NCI-H187 (cell line): ENCODE measurements at places on chromosomes 2 and 18.
A peak's percentile ranks its signal among the peaks of the same experiment; 100 is the strongest.

GRCh38 chr2:133991606-133992168, 262.2 kb upstream of the MGAT5 start:
- no peak for DNase-seq

DNA sequence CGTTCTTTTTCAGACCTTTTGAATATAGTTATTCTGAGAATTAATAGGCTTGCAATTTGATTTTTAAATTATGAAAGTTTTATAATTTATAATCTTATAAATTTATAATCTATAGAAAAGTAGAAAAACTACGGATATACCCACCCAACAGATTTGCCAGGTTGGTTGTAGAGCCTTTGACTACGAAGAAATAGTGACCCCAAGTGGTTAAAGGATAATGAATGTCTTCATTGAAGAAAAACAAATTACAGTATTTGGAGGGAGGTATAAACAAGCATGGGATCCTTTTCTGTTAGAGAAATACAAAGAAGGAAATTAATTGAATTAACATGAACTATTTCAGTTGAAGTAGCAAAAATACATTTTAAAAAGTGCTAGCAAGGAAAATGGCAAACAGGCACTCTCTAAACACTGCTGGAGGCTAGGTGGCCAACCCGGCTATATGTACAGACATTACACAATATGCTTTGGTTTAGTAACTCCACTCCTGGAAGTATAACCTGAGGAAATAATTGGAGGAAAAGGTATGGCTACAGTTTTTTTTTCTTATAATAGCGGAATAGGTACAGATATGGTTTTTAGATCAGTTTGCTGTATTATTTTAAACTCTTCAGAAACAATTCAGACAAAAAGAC, 110.9 kb downstream of the MIB1 start:
- DNase-seq: no peak

DNA sequence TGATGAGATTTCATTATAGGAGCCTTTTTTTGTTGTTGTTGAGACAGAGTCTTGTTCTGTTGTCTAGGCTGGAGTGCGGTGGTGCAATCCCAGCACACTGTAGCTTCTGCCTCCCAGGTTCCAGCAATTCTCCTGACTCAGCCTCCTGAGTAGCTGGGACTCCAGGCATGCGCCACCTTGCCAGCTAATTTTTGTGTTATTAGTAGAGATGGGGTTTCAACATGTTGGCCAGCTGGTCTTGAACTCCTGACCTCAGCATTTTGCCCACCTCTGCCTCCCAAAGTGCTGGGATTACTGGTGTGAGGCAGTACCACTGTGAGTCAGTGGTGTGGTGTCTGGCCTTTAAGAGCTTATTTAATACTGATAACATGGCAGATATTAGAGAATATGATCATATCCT, 60.1 kb downstream of the MOB4 start:
- no peak for DNase-seq

- DNase-seq: no peak
These were observed 324.0 kb upstream of the SETBP1 start for GRCh38 chr18:44356566-44357157.

- DNase-seq: no peak
These were observed 155.8 kb upstream of the ZEB2 start for GRCh38 chr2:144675731-144676130.

DNA sequence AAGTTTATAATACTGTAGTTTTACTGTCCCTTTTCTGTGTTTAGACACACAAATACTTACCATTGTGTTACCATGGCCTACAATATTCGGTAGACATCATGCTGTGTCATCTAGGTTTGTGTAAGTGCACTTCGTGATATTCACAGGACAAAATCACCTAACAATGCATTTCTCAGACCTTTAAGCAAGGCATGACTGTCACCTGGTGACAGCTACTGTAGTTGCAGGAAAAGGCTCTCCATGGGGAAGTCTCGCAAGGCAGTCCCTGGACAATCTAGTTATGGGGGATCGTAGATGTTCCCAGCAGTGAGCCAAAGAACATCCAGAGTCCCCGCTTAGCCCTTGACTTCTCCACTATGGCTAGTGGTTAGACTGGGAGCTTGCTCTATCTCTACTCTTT, 73.1 kb downstream of the EIF2AK3 start:
- DNase-seq: no peak

- no peak for DNase-seq
These were observed 53.6 kb downstream of the DPYSL5 start for GRCh38 chr2:26901326-26902183.

DNA sequence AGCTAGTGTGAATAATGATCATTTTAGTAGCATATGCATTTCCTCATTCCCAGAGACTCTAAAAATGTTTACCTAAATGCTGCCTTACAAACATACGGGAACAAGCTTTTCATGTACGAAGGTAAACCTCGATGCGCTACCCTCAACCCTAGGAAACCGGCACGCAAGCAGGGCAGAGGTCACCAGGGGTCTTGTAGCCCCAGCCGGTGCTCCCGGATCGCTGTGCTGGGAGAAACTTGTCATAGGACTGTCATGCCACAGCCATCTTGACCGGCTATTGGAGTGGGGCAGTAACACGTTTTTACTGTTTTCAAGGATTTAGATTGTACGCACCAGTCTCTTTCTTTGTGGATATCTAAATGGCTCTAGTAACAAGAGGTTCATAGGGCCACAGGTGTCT, 34.8 kb upstream of the NFATC1 start:
- DNase-seq: no peak

- DNase-seq: no peak
These were observed 674.1 kb downstream of the SUCLG1 start for GRCh38 chr2:83784947-83785346.

DNA sequence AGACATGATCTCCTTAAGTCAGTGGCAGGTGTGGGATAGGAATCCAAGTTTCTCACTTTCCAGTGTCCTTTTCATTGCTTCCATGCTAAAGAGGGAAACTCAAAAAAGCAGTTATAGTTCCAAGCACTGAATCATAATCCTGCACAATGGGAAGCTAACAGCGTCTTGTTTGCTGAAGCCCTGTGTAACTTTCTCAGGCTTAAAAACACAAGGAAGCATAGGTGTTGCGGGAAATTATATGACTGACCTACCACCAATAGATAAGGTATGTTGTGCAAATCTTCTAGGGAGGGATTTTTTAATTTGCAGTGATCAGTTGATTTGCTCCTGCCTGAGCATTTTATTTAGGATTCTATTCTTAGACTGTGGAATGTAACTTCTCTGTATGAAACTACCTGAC, 250.9 kb downstream of the MYO3B start:
- no peak for DNase-seq

- DNase-seq: no peak
These were observed 22.4 kb downstream of the ODC1 start for GRCh38 chr2:10425699-10426098.

GRCh38 chr2:25548601-25549000, 124.8 kb downstream of the DTNB start:
- peak; percentile 13 for DNase-seq

- DNase-seq: no peak
These were observed 108.4 kb upstream of the TTN start for GRCh38 chr2:178915423-178916173.

GRCh38 chr18:79952996-79953559, 1.6 kb upstream of the SLC66A2 start:
- no peak for DNase-seq

DNA sequence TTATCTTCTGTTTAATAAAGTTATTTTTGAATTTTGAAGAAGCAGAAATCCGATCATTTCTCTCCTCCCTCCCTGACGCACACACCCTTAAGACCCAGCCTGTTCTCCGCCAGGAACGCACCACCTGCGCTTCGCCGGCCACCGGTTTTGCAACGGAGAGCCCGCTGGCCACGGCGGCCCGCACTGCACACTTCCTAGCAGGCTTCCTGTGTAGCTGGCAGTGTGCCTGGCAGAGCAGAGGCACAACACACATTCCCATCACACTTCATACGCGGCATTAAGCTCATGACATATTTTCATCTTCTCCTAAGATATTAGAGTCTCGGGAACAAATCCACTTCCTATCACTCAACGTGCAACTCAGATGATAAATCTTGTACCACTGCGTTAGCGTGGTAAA, 148.0 kb downstream of the HDAC4 start:
- peak; percentile 33 for DNase-seq

DNA sequence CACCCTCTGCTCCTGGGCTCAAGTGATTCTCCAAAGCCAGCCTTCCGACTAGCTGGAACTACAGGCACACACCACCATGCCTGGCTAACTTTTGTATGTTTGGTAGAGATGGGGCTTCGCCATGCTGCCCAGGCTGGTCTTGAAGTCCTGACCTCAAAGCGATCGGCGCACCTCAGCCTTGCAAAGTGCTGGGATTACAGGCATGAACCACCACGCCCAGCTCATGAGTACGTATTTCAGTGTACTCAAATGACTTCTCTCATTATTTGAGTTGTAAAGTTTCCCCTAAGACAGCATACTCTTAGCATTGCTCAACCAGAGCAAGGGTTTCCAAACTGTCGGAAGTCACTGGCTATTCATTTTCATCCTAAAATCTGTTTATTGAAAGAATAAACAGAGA, 40.3 kb downstream of the IMPA2 start:
- no peak for DNase-seq

GRCh38 chr2:10876394-10876793, 35.3 kb upstream of the KCNF1 start:
- no peak for DNase-seq

DNA sequence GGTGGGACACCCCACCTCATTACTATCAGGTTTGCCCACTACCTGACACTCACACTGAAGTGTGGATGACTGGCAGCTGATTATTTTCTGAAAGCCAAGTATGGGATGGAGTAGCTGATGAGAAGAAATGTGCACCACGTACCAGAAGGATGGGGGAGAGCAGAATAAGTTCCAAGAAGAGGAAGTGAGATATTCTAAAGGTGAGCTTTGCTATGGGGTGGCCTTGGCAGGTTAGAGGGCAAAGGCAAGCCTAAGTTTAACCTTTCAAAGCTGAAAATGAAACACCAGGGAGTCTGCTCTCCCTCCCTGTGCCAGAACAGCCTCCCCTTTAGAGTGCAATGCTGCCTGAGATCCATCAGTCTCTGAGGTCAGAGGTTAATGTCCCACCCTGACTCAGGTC, 196.1 kb upstream of the OSR1 start:
- no peak for DNase-seq

DNA sequence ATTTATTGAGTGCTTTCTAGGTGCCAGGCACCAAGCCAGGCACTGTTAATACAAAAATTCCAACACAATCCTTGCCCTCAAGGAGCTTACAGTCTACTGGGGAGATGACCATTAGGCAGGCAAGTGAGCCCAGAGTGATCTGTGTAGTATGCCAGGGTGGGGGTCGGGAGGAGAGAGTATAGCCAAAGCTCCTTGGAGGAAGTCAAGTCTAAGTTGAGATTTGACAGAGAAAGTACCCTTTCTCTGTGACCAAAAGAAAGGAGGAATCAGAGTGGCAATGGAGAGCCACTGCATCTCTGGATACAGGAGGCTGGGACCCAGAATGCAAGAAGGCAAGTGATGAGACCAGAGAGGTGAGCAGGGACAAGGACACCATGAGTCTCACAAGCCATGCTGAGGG, 7.5 kb downstream of the ANKRD53 start:
- DNase-seq: no peak

GRCh38 chr18:35459997-35460396, 37.8 kb downstream of the INO80C start:
- no peak for DNase-seq

- no peak for DNase-seq
These were observed 670 bp upstream of the MOCOS start for GRCh38 chr18:36186461-36187192.

GRCh38 chr18:80136679-80137078, 27.6 kb downstream of the ADNP2 start:
- no peak for DNase-seq

GRCh38 chr2:64192664-64193105, 48.5 kb upstream of the PELI1 start:
- no peak for DNase-seq

- no peak for DNase-seq
These were observed 132.6 kb downstream of the MAP4K4 start for GRCh38 chr2:101830146-101830545.

DNA sequence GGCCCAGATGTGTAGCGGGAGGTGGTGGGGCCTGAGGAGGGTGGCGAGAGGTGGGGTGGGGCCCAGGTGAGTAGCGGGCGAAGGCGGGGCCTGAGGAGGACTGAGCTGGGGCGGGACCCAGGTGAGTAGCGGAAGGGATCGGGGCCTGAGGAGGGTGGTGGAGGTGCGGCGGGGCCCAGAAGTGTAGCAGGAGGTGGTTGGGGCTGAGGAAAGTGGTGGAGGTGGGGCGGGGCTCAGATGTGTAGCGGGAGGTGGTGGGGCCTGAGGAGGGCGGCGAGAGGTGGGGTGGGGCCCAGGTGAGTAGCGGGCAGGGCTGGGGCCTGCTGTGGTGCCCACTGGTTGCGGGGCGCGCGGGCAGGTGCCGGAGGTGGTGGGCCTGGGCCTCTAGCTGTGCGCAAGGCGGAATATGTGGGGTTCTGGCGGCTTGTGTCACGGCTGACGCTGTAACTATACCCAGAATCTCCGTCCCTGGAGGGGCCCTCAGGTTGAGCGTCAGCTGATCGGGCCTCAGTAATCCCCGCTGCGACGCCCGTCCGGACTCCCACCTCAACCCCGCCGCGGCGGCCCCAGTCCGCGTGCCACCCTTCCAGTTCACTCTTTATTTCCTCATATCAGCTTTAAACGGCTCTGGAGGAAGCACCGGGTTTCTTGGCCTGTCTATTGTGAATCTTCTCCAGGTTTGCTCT, 866 bp upstream of the SF3B6 start:
- DNase-seq: no peak

DNA sequence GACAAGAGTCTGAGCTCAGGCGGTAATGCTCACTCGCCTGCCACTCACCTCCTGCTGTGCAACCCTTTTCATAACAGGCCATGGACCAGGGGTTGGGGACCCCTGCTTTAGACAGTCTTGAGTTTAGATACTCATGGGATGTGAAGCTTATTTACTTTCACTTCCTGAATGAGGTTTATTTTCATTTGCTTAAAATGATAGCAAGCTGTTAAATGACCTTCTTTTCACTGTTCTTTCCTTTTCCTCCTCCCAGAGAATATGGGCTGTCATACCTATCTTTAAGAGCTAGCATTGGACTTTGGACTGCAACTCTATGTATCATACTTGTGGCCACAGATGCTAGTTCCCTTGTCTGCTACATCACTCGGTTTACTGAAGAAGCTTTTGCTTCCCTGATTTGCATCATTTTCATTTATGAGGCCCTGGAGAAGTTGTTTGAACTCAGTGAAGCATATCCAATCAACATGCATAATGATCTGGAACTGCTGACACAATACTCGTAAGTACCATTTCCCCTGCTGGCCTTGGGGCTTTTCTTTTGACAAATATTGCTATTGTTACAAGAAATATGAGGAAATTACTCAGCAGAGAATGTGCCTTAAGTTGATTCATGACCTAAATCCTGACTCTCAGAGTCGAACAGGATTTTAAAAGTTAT, 168.5 kb downstream of the DPP4 start:
- peak; percentile 53 for DNase-seq
